ENCODE measurements at places on chromosomes 4 and X.

- no peak for DNase-seq
Measured at GRCh38 chrX:110985470-110985869, 110.5 kb upstream of the PAK3 start.

GRCh38 chr4:108619372-108620100, 840 bp upstream of the RPL34 start:
- no peak for DNase-seq

DNA sequence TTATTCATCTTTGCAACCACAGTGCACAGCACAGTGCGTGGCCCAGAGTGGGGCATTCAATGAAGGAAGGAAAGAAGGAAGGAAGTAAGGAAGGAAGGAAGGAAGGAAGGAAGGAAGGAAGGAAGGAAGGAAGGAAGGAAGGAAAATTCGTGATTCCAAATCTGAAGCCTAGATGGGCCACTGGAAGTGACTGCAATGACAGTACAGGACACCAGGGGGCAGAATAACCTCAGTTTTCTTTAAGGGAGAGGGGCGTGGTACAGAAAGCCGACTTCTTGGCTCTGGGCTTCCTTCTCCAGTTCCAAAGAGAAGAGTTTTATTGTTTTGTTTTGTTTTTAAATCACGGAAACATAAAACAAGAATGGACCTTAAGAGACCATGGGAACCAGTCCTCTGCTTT, 47.8 kb downstream of the APLN start:
- DNase-seq = peak; percentile 67

GRCh38 chrX:69238887-69239231, 73.6 kb upstream of the PJA1 start:
- no peak for DNase-seq

DNA sequence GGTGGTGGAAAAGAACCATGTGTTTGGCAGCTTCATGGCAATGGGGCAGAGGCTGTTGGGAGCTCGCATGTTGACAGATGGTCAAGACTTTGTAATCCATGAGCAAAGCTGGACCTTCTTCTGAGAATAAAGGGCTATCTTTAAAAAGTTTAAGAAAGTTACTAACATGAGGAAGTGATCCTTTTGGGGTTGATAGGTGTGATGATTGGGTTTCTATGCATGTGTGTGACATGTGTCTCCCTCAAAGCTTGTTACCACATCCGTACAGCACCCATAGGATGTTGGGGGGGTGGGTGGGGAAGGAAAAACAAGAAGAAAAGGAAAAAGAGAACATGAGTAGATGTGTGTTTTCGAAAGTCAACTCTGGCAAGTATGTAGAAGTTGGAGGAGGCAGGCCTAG, 123.0 kb upstream of the TLR3 start:
- no peak for DNase-seq

DNA sequence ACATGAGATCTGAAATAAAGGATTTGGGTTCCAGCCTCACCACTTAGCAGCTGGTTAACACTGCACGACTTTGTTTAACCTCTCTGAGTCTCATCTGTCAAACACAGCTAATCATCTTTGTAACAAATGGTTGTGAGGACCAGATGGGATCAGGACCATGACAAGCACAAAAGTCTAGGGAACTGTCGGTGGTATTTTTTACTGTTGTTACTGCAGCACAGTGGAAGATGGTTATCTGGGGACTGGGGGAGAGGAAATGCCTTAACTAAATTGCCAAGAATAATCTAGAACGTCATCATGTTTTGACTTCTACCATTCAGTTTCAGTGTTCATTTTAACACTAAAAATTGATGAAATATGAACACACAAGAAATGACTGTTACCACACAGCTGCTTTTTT, 99.5 kb downstream of the ADGRA3 start:
- no peak for DNase-seq

GRCh38 chrX:110114260-110114776, 111.4 kb downstream of the TMEM164 start:
- DNase-seq = no peak

GRCh38 chr4:2923141-2923551, 40.1 kb downstream of the NOP14 start:
- no peak for DNase-seq

GRCh38 chr4:13659341-13660070, 32.0 kb upstream of the BOD1L1 start:
- no peak for DNase-seq

DNA sequence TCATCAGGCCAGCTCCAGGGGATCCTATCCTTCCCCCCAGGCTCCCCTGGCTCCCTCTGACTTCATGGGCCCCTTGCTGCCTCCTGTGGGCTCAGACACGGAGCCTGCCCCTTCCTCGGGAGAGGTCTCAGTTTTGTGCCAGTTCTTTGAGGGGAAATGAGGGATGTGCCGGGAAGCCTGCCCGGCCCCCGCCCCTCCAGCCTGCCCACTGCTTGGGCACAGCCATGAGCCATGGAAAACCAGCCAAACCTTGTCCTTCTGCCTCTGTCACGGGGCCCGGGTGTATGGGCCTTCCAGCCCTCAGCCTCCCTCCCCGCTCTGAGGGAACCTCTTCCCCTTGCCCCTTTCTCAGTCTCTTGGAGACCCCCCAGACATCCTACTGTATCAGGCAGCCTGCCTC, 6.8 kb downstream of the BGN start:
- no peak for DNase-seq

- DNase-seq = no peak
Measured at GRCh38 chr4:118810991-118811764, 24.7 kb downstream of the SEC24D start.

GRCh38 chrX:4253092-4253491, 539.6 kb upstream of the PRKX start:
- no peak for DNase-seq

- DNase-seq = no peak
Measured at GRCh38 chr4:41396214-41396613, 139.5 kb downstream of the UCHL1 start.

- no peak for DNase-seq
Measured at GRCh38 chr4:53044651-53044960, 182.5 kb downstream of the RASL11B start.

DNA sequence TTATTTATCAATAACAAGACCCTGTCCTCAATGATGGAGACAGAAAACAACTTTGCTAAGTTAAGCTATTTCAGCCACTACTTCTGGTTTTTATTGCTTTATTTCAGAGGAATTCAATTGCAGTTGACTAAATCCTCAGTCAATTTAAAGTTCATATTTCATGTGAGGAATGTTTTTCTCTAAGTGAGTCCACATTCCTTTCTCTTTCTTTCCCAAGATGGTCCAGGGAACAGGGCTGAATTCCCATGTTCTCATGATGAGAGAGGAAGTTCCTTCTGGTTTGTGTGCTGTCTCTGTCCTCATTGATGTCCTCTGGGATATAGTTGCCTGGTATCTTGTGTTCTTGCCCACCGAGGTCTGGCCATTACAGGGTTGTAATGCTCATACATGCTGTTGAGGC, 117.2 kb downstream of the SLIT2 start:
- DNase-seq = no peak

DNA sequence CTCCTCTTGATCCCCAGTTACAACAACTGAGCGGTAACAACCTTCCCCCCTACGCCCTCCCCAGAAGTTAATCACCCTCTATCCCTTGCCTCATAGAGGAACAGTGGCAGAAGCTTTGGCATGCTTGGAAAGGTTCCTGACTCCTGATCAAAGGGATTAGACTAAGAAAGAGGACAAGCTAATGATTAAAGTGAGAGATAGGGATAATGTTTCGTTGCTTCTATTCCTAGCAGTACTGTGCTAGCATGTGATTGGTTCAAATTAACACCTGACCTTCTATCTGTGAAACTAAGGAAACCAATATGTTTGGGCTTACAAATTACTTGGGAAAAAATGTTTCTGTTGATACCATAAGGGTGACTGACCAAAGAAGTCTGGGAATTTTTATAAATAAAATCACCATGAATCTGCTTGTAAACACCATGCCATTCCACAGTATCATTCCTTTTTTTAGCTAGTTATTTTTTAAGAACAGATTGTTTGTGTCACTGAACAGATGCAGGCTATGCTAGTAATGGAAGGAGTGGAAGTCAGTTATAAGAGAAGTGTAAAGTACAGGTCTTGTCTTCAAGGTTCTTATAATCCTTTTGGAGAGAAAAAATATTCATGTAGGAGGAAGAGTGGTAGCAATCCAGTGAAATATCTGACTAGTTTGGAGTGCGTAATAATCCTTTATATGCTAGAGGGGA, 11.3 kb upstream of the ATP1B4 start:
- no peak for DNase-seq

DNA sequence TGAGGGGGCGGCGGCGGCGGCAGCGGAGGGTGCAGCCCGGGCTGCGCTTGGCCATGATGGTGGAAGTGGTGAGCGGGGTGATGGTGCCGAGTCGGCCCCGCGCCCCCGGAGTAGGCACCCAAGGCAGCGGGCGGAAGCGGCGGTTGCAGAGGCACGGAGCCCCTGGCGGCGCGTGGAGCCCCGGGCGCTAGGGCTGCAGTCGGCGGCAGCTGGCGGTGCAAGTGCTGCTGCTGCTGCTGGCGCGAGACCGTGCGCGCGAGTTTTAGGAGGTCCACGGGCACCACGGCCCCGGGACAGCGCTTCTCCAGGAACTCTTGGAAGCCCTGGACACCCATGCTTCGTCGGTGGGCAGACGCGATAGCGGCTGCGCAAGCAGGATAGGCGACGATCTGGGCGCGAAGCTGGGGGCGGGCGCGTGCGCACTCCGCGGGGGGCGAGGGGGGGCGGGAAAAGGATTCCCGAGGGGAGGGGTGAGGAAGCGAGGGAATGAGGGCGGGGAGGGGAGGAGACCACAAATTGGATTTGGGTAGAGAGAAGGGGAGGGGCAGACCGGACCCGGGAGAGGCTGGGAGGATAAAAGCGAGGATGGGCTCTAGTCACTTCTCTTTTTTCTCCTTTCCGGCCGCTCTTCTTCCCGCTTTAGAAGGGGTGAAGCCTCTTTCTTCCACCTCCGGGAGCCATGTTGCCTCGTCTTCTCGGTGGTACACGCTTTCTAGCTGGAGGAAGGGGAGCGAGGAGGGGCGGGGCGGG, at the start of gene FAM120C:
Gene FAM120C, minus strand, starts transcription at position 391 of the 750 bp plus-strand sequence. Its CDS starts 56 bp downstream, at position 335.
- peak; percentile 27 for DNase-seq

GRCh38 chrX:10156199-10157031, at the start of gene CLCN4:
TSS of gene CLCN4 (plus strand) at chrX:10156975. CDS start at chrX:10185033, 28,058 bp downstream.
- peak; percentile 50 for DNase-seq

GRCh38 chr4:83261307-83261706, 23.3 kb downstream of the COQ2 start:
- DNase-seq = no peak

DNA sequence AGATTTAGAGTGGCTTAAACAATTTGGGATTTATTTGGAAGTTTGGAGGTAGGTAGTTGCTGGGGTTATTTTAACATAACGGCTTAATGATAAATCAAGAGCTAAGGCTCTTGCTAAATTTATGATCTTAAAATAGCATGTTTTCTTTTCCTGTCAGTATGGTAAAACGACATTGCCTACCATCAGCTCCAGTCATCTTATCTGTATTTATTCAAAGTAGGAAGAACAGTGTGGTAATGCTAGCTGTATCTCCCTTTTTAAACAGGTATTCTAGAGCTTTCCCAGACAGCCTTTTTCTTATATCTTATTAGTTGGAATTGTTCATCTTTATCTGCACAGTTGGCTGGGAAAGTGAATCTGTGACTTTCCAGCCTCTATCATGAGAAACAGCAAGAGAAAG, 110.2 kb downstream of the SLC4A4 start:
- DNase-seq = no peak

DNA sequence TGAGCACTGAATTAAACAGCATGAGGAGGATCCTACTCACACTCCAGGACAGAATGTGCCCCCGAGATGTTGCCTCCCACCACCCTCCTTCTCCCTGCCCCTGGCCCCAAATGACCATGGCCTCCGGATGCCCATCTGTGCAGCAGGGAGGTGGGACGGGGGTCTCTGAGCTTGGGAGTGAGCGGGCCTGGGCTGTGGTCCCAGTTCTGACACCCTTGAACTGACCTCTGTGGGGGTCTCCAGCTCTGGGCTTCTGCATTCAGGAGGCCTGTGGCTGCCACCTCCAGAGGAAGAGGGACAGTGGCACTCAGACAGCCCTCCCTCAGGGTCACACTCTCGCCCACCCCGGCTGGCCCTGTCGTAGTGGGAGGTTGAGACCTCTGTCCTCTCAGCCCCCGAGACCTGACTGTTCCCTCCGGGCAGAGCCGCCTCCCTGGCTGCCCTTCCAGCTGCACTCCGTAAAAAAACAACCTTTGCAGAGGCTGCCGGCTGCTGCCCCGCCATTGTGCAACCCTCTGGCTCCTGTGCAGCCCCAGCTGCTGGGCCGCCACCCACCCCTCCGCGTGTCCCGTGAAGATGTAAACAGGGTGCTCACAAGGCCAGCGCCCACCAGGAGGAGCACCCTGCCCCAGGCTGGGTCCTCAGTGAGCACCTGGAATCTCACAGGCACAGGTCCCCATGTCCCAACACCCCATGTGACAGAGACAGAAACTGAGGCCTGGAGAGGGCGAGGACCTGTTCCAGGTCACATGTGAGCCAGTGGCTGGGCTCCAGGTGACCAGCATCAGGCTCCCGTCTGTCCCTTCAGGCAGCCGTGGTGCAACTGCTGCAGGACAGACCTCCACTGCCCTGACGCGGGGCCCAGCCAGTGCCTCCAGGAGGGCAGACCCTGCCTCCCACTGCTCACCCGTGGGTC, 39.6 kb downstream of the HTRA3 start:
- no peak for DNase-seq

- no peak for DNase-seq
Measured at GRCh38 chr4:42310358-42310757, 86.9 kb upstream of the SHISA3 start.

GRCh38 chr4:157810137-157810774, 362.6 kb downstream of the GASK1B start:
- no peak for DNase-seq

Measured in hematopoietic multipotent progenitor cell treated with erythropoietin and hydrocortisone succinate and interleukin-3 and kit ligand, for 15 days (in vitro differentiated cells).